Endothelial cell of umbilical vein (primary cell): ENCODE measurements at places on chromosomes 7 and 10. TPM values are rescaled to one million over a fixed set of nuclear protein-coding genes. Genes with fewer than 3 reads are reported as not detected.

GRCh38 chr7:69896121-69896520 lies 297.8 kb downstream of the AUTS2 start:
- no peak for DNase-seq

The ZP3 gene
- total RNA-seq = 0.32 and 4.0 TPM in 2 replicates

DNA sequence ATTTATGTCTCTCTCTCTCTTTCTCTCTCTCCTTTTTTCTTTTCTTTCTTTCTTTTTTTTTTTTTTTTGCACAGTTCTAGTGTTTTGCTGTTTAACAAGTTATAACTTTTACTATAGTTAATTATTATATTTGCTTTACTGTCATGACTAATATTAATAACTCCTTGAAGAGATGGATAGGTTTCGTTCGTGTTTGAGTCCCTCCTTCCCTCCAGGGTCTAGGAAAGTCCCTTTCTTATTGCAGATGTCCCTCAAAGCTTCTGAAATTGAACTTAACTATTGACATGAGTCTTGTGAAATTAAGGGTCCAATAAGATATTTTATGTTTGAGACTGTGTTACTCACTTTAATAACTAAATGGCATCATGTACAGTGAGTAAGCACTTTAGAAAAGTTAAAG lies 131.4 kb downstream of the PLXDC2 start:
- DNase-seq = no peak

DNA sequence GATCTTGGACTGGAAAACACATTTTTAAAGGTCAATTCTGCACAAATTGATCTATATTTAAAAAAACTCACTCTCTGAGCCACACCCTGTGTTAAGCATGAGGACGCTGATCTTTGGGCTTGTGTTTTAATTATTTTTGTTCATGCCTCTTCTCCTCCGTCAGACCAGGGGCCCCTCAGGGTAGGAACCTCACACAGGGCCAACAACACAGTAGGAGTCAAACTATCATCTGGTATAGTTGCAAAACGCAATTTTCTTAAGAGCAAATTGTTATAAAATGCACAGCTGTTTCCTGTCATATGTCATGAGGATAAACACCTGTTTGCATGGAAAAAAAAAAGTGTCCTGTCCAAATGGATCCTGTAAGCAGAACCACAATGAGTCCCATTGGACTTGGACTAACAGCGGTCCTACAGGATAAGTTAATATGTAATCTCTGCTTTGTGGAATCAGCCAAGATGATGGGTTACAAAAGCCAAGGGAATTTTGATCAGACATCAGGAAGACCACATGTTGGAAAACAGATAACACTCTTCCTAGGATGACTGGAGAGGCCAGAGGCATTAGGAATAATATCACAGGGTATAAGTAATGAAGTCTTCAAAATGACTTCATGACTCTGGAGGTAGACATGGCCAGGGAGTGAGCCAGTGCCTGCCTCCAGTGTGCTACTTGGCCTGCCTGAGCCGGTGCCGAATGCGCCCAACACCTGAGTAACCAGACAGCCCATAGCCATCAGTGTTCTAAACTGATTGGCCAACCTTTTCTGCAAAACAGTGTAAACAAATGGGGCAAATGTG lies 184.9 kb upstream of the ADCY1 start:
- DNase-seq = no peak

The DDC gene
- total RNA-seq = not detected in 2 replicates
